ENCODE measurements at places on chromosomes 3 and 15.

DNA sequence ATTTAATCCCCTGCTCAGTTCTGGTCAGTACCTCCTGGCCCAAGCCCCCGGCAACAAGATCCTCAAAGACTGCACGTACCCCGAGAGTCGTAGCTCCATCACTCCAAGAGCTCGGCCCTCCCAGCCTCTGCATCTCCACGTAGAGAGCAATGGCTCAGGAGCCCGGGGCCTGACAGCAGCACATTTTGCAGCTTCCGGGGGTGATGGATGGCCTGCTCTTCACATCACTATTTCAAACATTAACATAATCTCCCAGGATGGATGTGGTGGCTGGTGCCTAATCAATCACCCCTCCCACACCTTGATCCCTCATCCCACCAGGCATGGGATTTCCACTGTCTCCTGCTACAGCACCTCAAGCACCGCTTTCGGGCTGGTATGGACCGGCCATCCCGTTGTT, 28.1 kb downstream of the CACNA2D2 start:
- DNase-seq: no peak

DNA sequence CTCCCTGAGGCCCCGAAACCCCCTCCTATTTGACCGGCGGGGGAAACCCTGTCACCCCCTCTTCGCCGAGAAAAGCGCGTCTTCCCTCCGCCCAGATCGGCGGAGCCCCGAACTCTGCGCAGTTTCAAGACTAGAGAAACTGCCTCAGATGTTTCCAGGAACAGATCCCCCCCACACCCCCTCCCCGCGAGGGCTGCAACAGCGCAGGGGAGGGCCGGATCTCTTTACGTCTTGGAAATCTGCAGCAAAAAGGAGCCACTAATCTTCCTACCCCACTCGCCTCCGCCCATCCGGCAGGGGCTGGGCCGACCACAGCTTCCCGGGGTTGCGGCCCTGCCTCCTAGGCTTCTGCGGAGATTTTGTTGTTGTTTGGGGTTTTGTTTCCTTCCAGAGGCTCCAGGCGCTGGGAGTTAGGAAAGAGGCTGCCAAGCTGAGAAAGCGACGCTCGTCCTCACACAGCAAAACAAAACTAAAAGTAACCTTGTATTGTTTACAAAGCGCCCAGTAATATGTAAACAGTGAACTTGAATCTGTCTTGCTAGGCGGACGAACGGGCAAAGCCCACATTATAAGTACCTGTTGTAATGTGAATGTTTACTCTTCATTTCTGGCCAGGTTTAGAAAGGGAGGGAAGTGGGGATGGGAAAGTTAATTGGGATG, 2.2 kb downstream of the FOXB1 start:
- no peak for DNase-seq

DNA sequence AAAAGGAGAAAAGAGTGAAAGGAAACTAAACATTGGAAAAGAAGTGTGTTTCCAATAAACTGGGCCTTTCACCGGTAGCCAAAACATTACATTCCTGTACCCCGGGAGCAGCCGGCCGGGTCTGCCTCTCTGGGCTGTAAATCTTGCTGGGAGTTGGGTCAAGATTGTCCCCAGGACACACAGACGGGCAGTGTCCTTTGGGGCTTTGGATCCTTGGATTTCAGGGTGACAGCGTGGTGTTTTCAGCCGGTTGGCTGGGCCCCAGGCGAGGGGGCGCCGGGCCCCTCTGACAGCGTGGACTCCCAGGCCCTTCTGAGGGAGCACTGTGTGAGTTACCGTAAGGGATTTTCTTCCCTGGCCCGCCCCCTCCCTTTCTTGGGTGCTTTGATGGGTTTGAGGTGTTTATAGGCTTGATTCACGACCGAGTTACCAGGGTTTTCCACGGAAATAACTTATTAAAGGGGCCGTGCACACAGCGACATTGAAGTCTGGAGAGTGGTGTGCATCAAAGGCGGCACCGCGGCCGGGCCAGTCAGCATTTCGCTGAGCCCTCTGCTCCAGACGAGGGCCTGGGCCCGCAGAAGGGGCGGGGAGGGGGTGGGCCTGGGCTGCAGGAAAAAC, 27.4 kb downstream of the SMAD6 start:
- DNase-seq: no peak

GRCh38 chr3:162760789-162761188, 1264.2 kb downstream of the OTOL1 start:
- no peak for DNase-seq

DNA sequence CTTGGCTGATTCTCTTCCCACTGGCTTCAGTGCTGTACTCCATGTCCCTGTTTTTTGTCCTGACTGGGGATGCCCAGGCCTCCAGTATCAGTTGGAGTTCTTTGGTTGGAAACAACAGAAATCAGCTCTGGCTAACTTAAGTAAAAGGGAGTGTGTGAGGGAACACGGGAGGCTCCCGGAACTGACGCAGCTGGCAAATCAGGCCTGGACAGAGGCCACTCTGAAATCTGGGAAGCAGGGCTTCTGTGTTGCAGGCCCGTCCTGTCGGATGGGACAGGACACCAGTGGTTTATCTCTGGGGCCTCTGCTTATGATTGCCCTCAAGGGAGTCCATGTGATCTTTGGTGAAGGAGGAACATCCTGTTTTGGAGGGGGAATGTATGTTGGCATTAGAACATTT, 124.3 kb downstream of the CHCHD6 start:
- no peak for DNase-seq

GRCh38 chr3:115689928-115690327, 66.6 kb downstream of the GAP43 start:
- no peak for DNase-seq

DNA sequence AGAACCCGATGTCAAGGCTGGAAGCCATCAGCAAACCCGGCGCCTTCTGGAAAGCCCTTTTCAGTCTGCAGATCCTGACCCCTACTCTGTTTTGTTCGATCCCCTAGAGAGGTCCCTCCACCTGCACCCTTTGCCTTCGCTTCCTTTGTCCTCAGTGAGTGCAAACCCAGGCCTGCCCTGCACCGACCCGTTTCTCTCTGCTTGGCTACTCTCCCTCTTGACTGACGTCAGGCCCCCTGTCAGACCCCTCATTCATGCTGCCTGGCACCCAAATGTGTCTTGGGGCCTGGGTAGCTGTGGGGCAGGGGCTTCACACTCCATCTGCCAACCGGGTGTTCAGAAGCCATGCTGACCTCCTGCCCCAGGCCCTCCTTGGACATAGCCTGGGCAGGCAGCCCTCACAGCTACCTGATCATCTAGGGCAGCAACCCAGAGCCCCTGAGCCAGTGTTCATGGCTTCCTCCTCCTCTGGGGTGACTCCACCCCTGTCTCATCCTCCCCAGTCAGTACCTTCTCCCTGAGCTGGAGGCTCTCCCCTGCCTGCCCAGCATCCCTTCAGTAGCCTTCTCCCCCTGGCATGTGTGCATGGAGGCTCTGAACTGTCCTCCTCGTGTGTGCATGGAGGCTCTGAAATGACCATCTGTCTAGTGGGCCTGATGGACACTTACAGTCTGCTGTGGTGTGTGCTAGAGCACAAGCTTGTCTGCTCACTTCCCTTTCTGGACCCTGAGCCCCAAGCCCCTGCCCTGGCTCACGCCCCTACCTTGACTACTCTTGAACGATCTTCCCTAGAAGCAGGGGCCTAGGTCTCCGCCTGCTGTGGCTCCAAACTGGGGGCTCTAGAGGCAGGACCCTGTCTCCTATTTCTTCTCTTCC, 69.4 kb downstream of the EXOG start:
- DNase-seq: no peak

GRCh38 chr3:151314137-151314536, 2.5 kb downstream of the GPR87 start:
- DNase-seq: no peak

- DNase-seq: no peak
Observed at GRCh38 chr15:77335298-77335697, 84.6 kb downstream of the PEAK1 start.
